Brain pericyte (primary cell): ENCODE measurements at places on chromosomes 7 and 10.

GRCh38 chr7:50251765-50252164 lies 52.8 kb upstream of the IKZF1 start:
- DNase-seq: no peak

- DNase-seq: no peak
Observed at GRCh38 chr7:22109761-22110160, 164.1 kb upstream of the CDCA7L start.

DNA sequence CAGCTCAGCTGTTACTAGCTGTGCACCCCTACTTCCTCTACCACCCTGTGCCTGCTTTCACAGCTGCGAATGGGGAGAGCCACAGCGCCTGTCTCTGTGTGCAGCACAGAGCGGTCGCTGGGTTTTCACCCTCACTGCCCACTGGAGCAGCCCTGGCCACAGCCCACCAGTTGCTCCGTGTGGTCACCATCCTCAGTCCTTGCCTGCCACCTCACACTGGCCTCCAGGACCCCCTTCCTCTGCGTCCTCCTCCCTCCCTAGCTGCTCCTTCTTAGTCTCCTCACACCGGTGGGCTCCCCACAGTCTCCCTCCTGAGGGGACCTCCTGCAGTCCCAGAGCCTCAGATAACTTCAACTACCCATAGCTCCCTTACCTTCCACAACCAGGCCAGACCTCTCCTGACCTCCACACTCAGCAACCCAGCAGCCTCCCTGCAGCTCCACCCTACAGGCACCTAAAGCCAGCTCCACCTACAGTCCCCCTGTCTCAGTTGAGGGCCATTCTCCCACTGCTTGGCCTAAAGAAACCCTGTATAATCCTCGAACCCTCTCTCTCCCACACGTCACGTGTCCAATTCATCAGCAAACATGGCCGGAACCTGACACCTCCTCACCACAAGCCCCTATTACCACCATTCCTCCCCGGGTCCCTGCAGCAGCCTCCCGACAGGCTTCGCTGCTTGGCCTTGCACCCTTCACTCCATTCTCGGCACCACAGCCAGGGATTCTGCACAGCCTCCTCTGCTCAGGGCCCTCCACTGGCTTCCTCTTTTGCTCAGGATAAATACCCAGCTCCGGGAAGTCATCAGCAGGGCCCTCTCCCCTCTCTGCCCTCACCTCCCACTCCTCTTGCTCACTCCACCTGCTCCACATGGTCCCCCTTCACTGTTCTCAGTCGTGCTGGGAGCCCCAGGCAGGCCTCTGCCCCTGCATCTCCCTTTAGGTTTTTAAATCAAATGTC lies 28.1 kb downstream of the PLAC9 start:
- DNase-seq: no peak

DNA sequence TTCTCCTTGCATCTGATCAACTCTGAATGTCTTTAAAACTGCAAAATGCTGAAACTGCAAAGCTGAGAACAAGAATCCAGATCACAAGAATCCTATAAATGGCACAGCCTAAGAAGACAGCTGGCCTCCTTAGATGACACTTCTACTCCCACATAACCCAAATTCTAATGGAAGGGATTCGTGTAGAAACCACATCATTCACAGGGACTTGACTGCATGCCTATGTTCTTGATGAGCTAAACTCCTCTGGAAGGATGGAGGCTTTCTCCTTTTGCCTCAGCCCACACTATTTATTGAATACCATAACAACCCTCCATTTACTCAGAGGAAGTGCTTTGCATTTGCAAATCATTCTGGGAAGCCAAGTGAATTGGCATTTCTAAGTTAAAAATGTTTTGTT lies 252.5 kb upstream of the VWC2 start:
- no peak for DNase-seq

- no peak for DNase-seq
Observed at GRCh38 chr7:46744957-46745706, 824.1 kb upstream of the IGFBP3 start.

GRCh38 chr10:61732629-61733278 lies 70.0 kb downstream of the CABCOCO1 start:
- DNase-seq: no peak

DNA sequence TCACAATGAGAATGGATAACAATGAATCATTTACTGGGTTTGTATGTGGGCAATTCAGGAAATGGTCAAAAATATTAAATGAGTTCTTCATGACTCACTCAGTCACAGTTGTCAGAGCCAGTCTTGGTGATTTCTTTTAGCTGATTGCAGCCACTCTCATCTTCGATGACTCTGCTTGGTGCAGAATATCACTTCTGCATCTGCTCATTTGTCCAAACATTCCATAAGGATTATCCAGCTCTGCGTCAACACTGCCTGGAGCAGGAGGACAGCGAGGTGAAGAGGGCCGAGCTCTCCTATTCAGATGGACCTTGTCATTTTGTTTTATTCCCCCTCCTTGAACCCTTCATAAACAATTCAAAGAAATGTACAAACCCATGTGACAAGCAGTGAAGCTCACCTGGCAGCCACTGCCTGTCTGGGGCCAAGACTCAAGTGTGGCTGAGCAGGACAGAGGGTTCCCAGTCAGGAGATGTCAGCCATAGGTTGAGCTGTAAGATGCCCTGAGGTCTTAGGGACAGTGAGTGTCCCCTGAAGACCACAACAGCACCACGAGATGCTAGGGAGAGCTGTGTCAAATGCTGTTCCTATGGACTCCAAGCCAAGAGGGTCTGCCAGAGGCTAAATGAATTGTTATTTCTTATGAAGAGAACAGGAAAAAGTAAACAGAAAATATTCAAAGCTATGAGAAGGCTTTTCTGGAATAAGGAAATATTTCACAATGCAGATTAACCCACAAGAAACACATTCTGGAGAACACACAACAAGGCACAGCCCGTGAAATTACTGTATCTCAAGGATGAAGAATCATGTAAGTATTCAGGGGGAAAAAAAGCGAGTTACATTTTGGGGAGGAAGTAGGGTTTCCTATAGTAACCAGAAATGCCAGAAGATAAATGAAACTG lies 33.1 kb upstream of the EGFR start:
- no peak for DNase-seq

GRCh38 chr10:76946270-76946669 lies 691.3 kb downstream of the KCNMA1 start:
- DNase-seq: no peak

DNA sequence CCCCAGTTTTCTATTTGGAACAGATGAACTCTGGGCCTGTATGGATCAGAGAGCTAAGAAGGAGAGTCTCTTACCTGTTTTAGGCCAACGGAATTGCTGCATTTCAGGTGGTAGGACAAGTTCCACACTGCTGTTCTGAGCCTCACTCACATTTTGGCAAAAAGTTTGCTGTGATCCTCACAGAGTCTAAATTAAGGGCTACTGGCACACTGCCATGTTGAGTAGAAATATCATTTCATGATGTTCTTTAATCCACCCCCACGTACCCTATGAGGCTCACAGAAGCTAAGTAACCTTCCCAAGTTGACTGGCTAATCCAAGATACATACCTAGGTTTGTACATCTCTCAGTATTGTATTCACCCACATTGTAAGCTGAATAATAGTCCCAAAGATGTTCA lies 447.2 kb downstream of the INHBA start:
- DNase-seq: no peak

DNA sequence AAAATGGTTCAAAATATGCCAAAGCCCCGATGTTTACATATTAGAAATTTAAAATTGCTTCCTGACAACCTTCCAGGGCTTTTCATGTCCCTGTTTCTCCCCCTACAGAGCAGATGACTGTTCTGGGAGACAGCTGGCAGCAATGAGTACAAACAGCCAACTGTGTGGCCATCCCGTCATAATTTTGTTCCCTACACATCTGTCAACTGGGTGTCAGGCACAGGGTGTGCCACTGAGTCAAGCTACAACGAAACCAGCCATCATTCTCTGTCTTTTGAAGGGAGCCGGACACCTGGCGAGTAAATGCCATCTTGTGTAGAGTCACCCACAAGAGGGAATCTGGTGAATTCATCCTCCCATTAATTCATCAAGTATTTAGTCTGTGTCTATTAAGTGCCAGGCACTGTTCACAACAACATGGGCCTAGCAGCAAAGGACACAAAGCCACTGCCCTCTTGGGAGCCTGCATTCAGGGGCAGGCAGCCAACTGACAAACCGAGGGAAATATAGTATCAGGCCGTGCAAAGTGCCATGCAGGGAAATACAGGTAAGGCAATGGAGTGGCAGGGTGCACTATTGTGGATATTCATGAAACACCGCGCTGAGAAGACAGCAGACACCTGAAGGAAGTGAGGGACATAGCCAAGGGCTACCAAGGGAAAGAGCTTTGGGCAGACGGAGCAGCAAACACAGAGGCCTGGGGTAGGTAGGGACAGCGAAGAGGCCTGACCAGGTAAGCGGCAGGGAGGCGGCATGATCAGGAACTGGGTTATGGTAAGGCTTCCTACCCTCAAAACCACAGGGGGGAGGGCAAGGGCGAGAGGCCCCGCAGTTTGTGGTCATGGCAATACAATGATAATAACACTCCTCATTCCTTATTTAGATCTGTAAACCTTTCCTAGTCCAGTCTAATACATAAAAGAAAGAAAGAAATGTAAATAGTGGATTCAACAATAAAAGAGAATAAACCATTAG lies 213.6 kb downstream of the FAM107B start:
- no peak for DNase-seq

- no peak for DNase-seq
Observed at GRCh38 chr7:124171068-124171467, 138.2 kb upstream of the TMEM229A start.

DNA sequence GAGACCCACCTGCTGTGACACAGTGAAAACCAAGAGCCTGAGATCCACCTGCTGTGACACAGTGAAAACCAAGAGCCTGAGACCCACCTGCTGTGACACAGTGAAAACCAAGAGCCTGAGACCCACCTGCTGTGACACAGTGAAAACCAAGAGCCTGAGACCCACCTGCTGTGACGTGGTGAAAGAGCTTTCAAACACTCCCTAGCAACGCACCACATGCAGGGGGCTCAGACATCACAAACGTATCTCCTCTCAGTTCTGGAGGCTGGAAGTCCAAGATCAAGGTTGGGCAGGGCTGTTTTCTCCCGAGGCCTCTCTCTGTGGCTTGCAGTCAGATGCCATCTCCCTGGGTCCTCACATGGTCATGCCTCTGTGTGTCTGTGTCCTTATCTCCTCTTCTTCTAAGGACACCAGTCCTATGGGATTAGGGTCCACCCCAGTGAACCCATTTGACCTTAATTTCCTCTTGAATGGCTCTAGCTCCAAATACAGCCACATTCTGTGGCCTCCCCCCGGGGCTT lies 43.8 kb downstream of the INSIG1 start:
- DNase-seq: no peak

DNA sequence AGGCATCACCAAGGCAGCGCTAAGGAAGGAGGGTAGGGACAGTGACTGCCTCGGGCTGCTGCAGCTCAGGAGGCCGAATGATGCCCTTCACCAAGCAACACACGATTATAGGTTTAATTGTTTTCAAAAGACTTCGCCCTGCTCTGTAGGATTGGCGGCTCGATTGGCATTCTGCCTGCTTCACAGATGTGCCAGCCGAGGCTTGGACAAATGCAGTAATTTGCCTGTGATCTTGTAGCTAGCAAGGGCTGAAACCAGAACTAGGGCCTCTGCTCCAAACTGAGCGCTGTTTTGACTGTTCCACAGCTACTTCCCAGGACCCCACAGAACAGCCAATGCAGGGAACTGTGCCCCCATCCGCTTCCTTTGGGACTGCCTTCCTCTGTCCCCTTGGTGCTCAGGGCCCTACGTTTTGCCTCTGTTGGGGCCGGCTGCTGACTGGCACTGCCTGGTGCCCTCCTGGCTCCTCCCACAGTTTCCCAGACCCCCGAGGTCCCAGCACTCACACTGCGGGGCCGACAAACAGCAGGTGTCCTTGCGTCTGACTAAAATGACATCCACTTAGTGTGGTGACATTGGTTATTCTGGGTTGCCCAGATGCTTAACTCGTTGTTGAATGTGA lies 62.6 kb upstream of the EN2 start:
- no peak for DNase-seq

GRCh38 chr7:51366930-51367613 lies 50.5 kb upstream of the COBL start:
- no peak for DNase-seq

- peak; percentile 96 for DNase-seq
Observed at GRCh38 chr10:63629363-63630084, 108.3 kb downstream of the REEP3 start.

DNA sequence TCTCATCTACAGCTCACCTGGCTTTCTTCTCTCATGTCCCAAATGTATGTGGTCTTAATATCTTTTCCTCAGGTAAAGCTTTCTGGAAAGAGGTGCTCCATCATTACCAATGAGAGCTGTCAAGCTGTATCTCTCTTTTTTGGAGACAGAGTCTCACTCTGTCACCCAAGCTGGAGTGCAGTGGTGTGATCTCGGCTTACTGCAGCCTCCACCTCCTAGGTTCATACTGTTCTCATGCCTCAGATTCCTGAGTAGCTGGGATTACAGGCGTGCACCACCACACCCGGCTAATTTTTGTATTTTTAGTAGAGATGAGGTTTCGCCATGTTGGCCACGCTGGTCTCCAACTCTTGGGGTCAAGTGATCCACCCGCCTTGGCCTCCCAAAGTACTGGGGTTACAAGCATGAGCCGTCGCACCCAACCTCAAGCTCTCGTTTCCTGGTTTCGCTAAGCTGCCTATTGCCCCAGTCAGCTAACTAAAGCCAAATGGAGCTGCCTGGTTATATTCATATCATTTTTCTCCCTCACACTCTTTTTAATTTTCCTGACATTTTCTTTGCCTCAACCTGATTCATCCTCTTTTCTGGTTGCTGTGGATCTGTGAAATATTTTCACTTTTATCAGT lies 60.5 kb downstream of the SUFU start:
- no peak for DNase-seq

GRCh38 chr10:115957786-115958442 lies 315.1 kb downstream of the GFRA1 start:
- no peak for DNase-seq

DNA sequence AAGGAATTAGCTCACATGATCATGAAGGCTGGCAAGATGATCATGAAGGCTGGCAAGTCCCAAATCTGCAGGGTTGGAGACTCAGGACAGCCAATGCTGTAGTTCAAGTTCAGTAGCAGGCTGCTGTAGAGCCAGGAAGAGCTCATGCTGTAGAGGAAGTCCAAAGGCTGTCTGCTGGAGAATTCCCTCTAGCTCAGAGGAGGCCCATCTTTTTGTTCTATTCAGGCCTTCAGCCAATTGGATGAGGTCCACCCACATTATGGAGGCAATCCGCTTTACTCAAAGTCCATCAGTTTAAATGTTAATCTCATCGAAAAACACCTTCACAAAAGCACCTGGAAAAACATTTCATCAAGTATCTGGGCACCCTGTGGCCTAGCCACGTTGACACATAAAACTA lies 24.8 kb upstream of the FAM171A1 start:
- no peak for DNase-seq

GRCh38 chr7:14954035-14954434 lies 51.5 kb upstream of the DGKB start:
- DNase-seq: no peak
